ENCODE measurements at places on chromosomes 2 and 18. TPM values are rescaled to one million over a fixed set of nuclear protein-coding genes. Genes with fewer than 3 reads are reported as not detected.

ZNF521 gene
- total RNA-seq: 0.10 TPM

PDE11A gene
- 0.20 TPM for total RNA-seq

INHA gene
- 0.11 TPM for total RNA-seq

SLC19A3 gene
- total RNA-seq: 0.21 TPM

IL1RL2 gene
- total RNA-seq: 1.7 TPM
